A549 (cell line): ENCODE measurements at places on chromosomes 6 and 20. TPM values are rescaled to one million over a fixed set of nuclear protein-coding genes. Genes with fewer than 3 reads are reported as not detected.
A peak's percentile ranks its signal among the peaks of the same experiment; 100 is the strongest.

- DNase-seq: no peak
Measured at GRCh38 chr6:127635091-127635490, 58.1 kb downstream of the C6orf58 start.

DNA sequence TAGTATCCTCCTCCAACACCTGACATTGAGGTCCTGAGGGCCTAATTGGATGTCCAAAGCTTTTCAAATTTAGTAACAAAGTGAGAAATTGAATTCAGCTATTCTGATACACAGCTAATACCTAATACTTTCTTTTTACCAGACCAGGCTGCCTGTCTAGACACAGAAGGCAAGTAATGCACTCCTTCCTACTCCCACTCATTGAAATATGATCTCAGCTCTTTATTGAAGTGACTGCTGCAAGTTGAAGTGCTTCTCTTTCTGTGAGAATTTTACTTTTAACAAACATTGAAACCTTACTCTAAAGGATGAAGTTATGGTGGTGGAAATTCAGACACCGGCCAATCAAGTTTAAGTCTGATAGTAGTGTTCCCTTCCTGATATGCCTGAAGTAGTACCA, 90.8 kb upstream of the OGFRL1 start:
- DNase-seq: no peak

- peak; percentile 36 for DNase-seq
Measured at GRCh38 chr20:47205577-47206123, 150.8 kb downstream of the ZMYND8 start.

GRCh38 chr6:111282515-111282914, 195.2 kb downstream of the SLC16A10 start:
- DNase-seq: no peak

Gene MAS1
- not detected in 3 replicates for polyA plus RNA-seq

DNA sequence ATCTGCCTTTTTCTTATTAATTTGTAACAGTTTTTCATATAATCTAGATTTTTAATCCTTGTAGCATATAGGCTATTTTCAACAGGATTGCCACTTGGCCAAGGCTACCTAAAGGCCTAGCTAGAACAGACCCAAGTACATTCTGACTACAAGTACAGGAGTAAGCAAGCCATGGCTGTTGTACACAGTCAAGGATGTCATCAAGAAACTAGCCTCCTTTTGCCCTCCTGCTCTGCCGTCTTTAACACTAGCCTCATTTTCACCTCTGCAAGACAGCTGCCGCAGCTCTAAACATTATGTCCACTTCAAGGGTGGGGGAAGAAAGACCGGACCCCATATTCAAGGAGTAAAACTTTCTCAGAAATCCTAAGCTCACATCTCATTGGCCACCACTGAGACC, 45.1 kb downstream of the EPB41L2 start:
- DNase-seq: no peak

Gene RIPOR3
- 0.05 to 0.06 TPM in 2 of 3 replicates, not detected in the other for polyA plus RNA-seq

Gene APMAP
- 137 to 141 TPM (median 139 TPM) in 3 replicates for polyA plus RNA-seq

- no peak for DNase-seq
Measured at GRCh38 chr6:119535332-119535731, 185.8 kb upstream of the MAN1A1 start.

DNA sequence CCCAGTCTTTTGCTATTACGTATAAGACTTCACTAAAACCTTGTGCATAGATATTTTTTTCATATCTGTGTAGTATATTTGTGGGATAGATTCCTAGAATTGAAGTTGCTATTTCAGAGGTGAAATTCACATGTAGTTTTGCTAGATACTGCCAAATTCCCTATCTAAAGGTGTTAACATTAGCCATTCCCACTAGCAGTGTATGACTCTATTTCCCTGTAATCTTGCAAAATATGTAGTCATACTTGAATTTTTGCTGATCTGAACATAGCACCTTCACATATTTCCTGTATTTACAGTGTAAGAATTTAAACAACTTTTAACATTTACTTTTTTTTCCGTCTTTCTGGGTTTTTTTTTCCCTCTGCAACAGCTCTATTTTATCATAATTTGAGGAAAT, 24.9 kb downstream of the SENP6 start:
- DNase-seq: no peak

- no peak for DNase-seq
Measured at GRCh38 chr6:34242252-34243130, 5.8 kb downstream of the HMGA1 start.

Gene MBOAT1
- polyA plus RNA-seq: 1.8 to 2.2 TPM (median 1.9 TPM) in 3 replicates

DNA sequence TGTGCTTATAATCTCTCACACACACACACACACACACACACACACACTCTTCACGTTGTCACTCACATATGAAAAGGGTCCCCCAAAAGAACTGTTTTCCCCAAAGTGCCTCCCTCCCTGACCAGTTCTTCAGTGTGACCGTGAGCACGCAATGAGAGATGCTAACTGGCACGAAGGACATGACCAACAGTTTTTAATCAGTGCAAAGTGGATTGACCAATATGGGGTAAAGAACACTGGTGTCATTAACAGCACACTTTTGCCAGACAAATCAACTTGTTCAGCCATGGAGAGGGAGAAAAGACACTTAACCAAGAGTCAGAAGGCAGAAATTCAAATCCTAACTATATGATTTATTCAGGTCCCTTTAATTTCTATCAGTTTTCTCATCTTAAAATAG, 15.0 kb downstream of the EXOC2 start:
- no peak for DNase-seq

Gene ZNF341
- 3.6 to 4.1 TPM (median 3.8 TPM) in 3 replicates for polyA plus RNA-seq

DNA sequence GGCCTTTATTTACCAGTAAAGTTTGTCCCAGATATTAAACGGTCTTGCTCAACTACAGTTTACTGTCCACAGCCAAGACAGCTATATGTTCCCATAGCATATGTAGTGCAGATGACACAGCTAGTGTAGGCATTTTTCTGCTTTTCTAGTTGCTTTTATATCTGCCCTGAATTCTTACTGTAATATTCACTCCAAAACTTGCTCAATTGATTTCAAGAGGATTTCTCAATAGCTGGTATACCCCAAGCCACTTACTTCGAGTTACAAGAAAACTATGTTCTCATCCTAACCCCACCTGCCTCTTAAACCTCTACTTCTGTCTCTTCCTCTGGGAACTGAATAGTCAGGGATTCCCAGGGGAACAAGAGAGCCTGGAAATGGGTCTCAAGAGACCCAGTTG, 18.9 kb upstream of the ROS1 start:
- DNase-seq: no peak

DNA sequence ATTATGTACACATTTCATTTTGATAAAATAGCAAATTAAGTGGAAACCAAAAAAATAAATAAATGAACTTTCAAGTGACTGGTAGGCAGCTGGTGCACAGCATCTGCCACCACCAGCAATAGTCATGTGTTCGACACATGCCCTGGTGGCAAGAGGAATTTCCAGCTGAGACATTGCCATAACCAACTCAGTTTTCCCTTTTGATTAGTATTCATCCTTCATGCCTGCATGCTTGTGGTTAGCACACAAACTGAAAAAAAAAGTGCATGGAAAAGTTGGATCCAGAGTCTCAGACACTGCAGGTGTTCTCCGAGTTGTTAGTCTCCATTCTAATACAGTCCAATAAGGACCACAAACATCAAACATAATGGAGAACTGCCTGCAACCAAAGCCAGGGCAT, 156.0 kb upstream of the SOX4 start:
- DNase-seq: no peak
